ENCODE measurements at places on chromosomes 6 and 20. TPM values are rescaled to one million over a fixed set of nuclear protein-coding genes. Genes with fewer than 3 reads are reported as not detected.

DNA sequence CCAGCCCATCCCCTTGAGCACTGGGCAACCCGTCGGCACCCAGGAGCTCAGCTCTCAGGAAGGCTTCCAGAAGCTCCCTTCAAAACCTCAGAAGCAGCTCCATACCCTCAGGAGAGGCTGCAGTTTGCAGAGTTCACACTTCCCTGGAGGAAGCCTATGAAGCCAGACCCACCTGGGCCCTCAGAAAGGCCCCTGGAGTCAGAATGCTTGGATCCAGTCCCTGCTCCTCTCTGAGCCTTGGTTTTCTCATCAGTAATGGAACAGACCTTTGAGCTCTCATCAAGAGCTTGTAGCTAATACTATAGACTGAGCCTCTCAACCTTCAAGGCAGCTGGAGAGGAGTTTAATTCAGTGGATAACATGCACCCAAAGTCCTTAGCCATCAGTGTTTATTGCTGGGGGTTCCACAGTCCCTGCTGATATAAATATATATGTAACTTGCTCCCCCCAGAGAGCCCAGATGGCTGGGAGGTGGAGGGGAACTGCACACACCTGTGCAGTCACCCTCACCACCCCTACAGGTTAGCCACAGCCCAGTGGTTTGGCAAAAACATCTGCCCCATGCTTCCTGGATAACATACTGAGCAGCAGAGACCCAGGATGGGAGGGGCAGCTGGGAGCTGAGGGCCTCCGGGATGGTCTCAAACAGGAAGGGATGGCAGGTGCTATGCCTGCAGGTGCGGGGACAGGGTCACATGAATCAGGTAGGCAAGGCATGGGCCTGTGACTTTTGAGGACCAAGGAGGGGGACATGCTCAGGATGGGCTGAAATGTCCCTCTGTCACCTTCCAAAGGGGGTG is 120.1 kb downstream of the SNX5 start:
- DNase-seq: no peak

Gene IRF4
- 2.9 TPM for total RNA-seq

- DNase-seq: no peak
These were observed 8.8 kb downstream of the NKX2-4 start for GRCh38 chr20:21388566-21388965.

GRCh38 chr6:40832691-40833090 is 206.3 kb downstream of the UNC5CL start:
- no peak for DNase-seq

GRCh38 chr20:49171909-49172308 is 16.2 kb downstream of the STAU1 start:
- no peak for DNase-seq

GRCh38 chr20:50004229-50004628 is 21.4 kb downstream of the SNAI1 start:
- DNase-seq: no peak

DNA sequence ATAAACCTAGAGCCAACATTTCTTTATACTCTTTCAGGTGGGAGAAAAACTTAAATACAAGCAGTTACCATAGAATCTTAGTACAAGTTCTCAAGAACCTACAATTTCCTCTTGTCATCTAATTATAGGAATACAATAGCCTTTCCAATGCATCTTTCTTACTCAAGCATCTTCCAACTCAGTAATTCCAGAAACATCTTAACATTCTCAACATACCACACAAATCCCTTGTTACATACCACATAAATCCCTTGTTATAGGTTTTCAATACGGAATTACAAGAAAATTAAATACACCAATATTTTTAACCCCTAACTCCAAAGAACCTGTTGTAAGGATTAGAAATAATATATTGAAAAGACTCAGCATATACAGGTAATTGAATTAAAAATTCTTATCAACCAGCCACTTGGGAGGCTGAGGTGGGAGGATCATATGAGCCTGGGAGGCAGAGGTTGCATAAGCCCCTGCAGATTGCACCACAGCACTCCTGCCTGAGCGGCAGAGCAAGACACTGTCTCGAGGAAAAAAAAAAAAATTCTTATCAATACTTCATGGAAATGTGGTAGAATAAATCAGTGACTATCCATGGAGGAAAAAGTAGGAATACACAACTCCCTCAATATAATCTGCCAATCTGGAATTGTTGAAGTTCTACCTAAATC is 127.5 kb upstream of the CCDC28A start:
- DNase-seq: no peak

DNA sequence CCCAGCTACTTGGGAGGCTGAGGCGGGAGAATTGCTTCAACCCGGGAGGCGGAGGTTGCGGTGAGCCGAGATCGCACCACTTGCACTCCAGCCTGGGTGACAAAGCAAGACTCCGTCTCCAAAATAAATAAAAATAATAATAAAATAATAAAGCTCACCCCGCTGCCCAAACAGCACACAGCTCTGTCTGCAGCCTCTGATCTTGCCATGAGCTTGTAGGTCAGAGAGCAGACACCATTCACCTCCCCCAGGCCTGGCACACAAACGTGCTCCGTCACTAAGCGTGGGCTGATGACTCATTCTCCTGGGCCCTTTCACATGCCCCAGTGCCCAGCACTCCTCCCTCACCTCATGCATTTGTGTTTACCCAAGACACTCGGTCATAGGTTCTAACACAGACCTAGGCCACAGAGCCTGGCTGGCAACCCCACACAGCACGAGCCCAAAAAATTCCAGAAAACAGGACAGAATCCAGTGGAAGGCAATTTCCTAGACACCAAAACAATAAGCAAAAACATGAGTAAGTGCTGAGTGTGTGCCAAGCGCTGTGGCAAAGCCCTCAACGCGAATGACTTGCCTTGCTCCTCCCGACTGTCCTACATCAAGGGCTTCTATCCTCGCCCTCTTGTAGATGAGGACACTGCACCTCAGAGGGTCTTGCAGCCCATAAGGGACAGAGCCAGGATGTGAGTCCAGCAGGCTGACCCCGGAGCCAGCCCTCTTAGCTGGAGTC is 18.0 kb downstream of the ATP9A start:
- no peak for DNase-seq

Gene PREX1
- total RNA-seq: 17.7 TPM

DNA sequence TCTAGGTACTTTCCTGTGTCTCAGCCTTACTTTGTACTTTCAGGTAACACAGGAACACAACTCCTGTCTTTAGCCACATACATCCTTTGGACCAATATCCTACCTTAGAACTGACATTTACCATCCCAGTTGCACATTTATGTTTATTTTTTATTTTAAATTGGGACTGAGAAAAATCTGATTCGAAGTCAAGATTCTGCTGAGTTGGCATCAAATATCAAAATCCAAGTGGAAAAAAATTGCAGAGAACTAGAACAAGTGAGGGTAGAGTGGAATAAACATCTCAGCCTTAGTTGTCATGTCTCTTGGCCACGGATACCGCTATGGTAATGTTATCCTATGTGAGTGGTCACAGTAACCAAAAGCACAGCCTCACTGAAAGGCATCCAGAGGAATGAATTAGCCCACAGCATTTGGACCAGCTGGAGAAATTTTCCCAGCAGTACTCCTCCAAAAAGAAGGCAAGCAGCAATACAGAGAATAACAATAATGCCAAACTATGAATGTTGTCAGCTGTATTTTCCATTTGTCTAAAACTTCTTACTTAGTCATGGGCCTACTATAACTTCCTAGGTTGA is 17.6 kb upstream of the EYA4 start:
- no peak for DNase-seq

Gene PAK1IP1
- total RNA-seq: 8.8 TPM

DNA sequence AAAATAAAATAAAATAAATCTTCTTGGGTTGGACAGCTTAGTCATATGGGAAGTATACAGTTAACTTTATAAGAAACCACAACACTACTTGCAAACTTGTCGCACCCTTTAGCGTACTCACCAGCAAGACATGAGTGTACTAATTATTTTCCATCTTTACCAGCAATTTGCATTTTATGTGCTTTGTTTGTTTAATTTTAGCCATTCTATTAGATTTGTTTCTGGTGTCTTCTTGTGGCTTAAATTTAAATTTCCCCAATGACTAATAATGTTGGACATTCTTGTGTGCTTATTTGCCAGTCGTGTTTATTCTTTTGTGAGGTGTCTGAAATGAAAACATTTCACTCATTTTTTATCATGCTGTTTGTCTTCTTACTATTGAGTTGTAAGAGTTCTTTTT is 1172.2 kb upstream of the CITED2 start:
- no peak for DNase-seq

Gene IPCEF1
- 2.0 TPM for total RNA-seq

Gene PRDM13
- total RNA-seq: not detected

Gene PRR18
- not detected for total RNA-seq

All from vagina (tissue), 2 donors.